Activated CD4-positive, alpha-beta T cell treated with anti-CD3 and anti-CD28 coated beads for 4 hours (primary cell): ENCODE measurements at places on chromosomes 16 and 17.

DNA sequence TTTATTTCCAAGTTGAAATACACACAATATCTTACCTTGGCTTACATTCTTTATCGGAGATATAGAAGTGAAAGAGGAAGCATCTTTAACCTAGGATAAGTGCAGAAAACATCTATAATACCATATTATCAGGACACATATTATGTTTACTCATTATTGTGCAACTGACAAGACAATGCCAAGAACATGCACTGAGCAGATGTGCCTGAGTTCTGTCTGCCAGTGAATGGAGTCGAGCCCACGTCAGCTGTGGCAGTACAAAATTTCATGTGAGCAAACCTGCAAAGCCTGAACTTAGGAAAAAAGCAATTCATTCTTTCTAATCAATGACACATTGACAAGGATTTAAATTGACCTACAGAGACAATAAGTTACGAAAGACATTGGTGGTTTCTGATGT, 154.4 kb downstream of the AXIN2 start:
- DNase-seq: no peak

GRCh38 chr16:57061084-57061905, 31.1 kb upstream of the CPNE2 start:
- no peak for DNase-seq

DNA sequence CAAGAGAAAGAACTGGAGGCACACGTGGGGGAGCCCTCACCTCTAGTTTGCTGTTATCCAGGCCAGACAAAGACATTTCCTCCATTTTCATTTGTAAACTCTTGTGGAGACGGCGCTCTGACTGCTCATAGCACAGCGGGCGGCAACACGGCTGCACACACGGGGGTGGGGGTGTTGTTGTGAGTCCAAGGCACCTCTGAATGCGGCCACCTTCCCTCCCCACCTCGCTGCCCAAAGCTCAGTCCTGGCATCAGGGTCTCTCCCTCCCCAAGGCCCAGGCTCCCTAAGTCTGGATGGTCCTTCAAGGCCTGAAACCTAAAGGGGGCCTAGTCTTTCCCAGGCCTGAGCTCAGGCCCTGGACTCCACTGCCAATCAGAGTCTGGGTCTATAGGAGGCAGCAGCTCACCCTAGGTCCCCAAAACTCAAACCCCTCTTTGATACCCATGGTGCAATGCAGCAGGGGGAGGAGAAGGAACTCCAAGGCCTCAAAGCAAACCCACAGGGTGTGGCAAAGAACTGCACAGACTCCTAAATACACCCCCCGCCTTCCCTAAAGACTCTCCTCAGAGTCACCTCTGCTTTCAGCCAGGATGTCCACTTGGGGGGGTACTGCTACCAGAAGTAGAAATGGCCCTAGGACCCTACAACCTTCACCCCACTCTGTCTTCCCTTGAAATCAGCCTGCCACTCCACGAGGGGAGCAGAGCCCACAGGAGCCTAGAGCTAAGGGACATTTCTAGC, 1.5 kb downstream of the ATXN7L3 start:
- peak; percentile 39 for DNase-seq

GRCh38 chr16:10892782-10893318, 15.8 kb downstream of the CIITA start:
- DNase-seq: no peak

DNA sequence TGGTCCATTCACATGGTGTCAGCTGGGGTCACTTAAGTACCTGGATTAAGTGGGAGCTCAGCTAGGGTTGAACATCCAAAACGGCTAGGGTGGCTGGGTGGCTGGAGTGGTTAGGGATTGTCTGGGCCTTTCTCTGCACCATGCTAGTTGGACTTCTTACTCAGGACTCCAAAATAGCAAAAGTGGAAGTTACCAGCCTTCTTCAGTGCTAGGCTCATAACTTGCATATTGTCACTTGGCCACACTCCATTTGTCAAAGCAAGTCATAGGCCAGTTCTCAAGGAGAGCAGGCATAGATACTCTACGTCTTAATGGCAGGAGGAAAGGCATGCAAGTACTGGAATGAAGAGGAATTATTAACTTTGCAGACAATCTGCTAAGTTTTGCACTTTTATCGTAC, 69.7 kb downstream of the ESRP2 start:
- no peak for DNase-seq

DNA sequence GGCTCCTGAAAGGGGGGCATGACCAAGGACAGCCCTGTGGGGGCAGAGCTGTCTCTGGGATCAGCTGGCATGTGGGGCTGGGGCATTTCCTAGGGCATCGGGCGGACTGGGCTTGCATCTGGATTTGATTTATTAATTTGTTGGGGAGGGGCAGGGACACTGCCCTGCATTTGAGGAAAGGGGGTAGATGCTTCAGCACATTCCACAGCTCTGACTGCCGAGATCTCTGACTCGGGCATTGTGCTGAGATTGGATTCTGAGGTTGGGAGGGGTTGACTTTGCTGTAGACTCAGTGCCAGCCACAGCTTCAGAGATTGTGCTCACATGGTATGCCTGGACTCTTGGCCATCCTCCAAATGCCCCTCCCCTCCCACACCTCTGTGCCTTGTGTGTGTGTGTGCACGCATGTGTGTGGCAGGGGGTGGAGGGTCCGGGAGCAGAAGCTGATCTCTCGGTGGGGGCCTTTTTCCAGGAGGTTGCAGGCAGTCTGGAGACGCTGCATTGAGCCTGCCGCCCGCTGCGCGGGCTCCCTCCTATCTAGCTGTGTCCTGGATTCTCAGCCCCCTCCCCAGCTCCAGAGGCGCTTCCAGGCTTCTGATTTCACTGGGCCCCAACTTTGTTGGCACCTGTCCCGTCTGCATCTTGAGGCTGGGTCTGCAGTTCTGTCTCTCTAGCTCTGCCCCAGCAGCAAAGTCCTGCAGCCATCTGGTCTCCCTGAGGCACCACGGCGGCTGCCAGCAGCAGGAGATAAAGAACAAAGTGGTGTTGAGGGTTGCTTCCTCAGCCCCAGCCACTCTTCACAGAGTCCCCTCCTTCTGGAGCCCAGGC, 14.9 kb downstream of the IGFBP4 start:
- no peak for DNase-seq

DNA sequence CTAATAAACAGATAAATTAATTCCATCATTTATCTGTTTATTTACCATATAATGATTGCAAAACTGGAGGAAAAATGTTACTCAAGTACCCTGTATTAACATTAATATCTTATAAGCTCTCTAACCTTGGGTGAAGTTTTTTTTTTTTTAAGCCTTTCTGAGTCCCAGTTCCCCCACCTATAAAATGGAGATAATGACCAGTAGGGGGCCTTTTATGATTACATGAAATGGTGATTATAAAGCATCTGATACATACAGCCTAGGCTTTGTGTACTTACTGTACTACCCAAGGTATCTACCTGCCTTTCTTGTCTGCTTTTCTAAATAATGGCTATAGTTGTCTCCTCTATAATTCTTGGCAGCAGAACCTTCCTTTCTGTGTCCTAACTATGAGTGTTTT, 22.6 kb downstream of the LRRC36 start:
- no peak for DNase-seq

DNA sequence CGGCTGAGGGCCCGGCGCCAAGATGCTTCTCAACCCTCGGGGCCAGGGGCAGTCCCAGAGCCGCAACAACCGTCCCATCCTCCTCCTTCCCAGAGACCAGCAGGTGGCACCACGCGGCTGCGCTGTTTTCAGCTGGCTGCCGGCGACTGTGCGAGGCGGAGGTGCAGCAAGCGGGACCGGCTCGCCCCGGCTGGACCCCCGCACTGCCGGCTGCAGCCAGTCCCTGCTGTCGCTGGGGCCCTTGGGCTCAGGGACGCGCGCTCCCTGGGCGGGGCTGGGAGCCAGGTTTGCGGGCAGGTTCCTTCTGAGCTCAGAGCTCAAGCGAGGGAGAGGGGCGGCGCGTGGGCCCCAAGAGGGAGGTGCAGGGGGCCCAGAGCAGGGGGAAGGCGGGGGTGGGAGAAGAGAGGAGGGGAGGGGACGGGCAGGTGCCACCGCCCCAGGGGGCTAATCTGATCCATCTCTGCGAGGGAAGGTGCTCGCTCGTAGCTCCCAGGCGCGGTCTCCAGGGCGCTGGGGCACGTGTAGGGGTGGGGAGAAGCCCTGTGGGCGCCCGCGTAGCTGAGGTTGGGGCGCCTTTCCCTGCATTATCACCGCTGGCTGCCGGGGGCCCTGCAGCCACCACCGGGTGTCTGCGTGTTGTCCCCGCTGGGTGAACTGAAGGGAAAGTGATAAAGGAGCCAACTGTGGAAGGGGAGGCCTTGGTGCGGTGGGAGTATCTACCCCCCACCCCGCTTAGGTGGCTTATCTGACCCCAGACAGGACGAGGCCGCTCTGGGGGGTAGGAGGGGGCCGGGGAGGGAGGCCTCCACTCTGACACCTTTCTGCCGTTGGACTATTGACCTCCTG, 24.2 kb downstream of the STAT5A start:
- peak; percentile 71 for DNase-seq

GRCh38 chr16:21614896-21615295, 15.5 kb downstream of the METTL9 start:
- no peak for DNase-seq

GRCh38 chr17:80891397-80892018, 100.1 kb upstream of the CHMP6 start:
- peak; percentile 85 for DNase-seq

GRCh38 chr17:40795019-40795667, 4.6 kb downstream of the KRT28 start:
- no peak for DNase-seq

DNA sequence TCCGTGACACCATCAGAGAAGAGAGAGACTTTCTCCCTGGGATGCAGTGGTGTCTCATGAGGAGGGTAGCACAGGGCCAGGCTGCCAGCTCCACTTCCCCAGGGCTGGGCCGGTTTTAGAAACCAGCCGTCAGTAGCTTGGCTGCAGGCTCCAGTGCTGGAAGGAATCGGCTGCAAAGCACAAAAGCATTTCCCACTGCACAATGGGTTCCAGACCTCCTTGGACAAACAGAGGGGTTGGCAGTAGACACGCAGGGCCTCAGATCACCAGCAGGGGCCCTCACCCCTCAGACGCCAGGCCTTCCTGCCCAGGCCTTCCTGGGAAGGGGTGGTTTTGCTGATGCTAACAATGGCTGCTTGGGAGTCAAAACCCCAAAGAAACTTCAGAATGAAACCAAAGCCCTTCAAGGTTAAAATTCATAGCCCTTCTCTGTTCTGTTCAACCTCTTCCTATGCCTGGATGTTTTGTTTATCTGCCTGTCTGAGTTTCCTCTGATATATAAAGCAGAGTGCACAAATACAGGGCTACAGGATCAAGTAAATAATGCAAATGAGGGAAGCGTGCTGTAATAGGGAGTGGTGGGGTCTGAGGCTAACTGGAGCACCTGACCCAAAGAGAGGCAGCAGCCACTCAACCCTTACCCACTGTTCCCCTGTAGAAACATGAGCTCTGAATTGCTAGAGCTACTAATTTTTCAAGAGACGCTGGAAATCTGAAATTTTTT, 26.2 kb downstream of the TEKT5 start:
- DNase-seq: no peak

GRCh38 chr16:74487634-74488495, 66.6 kb upstream of the CLEC18B start:
- DNase-seq: no peak
